Small intestine (tissue), 16 donors: ENCODE measurements at places on chromosomes 2 and 18.

DNA sequence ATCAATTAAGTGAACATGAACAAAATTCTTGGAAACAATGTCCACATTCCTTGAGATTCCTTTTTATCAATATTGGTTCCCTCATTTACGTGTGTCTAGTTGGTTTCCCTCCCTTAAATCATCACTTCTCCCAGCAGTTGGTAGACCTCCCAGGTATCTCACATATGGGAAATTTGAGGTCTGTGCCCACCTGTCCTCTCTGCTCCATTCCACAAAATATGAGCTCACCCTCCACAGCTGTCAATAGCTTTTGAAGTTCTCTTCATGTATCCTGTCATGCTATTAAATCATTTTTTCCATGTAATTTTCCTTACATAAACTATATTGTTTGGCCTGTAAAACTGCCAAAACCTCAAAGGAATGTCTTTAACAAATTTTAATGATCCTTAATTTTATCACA, 992.2 kb upstream of the ACVR2A start:
- DNase-seq, result no peak

- no peak for DNase-seq
Observed at GRCh38 chr2:149075853-149076252, 37.4 kb downstream of the LYPD6B start.

DNA sequence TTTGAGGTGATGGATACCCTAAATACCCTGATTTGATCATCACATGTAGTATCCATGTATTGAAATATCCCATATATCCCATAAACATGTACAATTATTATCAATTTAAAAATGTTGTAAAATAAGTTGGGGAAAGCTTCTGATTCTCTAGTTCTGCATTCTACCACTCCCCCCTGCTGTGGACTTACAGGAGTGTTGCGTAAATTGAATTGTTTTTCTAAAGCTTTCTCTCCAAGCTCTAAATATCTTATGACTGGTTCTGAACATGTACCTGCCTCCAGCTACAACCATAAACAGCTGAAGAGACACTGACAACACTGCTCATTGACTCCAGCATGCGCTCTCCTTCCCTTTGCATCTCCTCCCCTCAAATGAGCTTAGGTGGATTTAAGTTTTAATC, 145.2 kb downstream of the MGAT5 start:
- DNase-seq, result no peak

DNA sequence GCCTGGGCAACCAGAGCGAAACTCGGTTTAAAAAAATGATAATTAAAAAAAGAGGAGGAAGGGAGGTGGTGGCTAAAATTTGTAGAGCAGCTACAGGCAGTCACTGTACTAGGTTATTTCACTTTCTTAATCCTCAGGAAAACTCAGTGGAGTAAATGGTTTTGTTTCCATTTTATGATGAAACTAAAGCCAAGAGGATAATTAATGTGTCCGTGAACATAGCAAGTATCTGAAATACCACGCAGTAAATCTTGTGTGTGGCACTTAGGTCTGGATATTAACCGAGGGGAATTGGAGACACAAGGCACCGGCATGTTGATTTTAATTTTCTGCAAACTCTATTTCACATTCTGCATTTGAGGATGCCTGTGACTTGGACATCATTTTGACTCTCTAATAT, 14.5 kb downstream of the SH3BP4 start:
- DNase-seq, result no peak

- DNase-seq, result no peak
Observed at GRCh38 chr2:47179388-47179787, 24.3 kb upstream of the STPG4 start.

- no peak for DNase-seq
Observed at GRCh38 chr2:11938196-11938595, 191.8 kb downstream of the LPIN1 start.

- DNase-seq, result no peak
Observed at GRCh38 chr2:226683196-226683595, 116.4 kb downstream of the IRS1 start.

DNA sequence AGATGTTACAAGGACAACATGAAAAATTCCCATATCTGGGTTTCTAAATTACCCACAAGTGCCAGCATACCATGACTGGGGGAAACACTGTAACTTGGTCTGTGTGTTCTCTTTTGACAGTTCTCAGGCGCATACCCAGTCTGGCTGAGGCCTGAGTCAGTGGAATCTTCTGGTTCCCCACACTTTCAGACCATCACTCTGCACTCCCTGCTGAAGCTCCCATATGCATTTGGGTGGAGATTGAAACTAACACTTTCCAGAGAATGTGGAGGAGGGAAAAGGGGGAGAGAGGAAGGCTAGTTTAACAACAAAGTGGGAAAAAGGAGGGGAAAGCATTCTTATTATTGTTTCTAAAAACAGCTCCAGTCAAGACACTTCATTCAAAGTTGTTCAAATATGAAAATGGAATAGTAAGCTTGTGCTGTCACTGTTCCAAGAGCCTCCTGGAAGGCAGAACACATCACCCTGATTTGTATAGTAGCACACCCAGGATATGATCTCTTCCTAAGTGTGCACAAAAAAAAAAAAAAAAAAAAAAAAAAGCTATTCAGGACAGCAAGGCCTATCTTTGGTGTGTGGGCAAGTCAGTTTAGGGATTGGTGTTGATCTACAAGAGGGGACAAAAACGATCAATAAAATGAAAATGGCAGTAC, 48.1 kb upstream of the CTIF start:
- no peak for DNase-seq

DNA sequence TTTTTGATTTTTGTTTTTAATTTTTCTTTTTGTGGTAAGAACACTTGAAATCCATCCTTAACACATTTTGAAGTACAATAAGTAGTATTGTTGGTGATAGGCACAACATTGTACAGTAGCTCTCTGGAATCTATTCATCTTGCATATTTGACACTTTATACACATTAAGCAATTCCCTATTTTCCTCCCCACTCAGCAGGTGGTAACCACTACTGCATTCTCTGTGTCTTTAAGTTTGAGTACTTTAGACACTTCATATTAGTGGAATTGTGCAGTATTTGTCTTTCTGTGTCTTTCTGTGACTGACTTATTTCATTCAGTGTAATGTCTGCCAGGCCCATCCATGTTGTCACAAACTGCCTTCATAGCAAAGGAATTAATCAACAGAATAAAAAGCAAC, 471.7 kb upstream of the CDH20 start:
- DNase-seq, result no peak

DNA sequence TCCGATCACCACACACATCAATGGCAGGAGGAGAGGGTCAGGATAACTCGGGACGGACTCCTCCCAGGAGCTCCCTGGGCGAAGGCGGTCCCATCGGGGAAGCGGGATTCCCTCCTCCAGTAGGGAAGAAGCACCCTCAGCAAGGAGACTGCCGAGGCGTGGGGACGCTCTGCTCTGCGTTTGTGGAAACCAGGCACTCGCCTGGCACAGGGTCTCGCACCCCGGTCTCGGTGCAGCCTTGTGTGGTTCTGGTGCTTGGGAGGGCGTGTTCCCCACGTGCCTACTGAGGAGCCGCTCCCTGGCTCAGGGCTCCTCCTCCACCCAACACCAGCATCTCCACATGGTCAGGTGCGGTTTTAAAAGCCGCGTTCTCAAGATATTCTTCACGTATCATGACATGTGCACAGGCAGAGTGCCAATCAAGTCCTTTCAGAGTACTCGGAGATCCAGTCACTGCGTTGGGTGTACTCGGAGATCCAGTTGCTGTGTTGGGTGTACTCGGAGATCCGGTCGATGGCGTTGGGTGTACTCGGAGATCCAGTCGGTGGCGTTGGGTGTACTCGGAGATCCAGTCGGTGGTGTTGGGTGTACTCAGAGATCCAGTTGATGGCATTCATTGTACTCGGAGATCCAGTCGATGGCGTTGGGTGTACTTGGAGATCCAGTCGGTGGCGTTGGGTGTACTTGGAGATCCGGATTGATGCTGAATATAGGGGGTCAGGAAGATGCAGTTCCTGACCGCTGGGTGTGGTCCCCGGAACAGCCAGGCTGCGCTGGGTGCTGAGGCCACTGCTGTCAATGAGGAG, 117.5 kb downstream of the RTP5 start:
- no peak for DNase-seq

DNA sequence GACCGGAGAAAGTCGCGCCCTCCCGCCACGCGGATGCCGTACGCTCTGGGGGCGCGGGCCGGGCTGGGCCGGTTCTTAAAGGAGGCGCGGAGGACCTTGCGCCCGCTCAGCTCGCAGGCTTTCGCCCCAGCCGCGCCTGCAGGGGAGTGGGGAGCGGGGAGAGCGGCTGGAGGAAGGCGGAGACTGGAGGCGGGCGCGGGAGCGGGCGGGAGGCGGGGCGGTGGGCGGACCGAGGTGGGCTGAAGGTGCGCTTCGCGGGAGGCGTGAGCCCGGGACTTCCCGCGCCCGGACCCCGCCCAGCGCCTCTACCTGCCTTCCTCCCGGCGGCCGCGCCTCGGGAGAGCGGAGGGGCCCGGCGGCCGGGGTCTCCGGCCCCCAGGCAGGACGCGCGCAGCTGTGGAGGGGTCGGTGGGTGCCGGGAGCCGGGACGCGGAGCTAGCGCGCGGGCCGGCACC, at the start of gene ADRA2B:
Gene ADRA2B, minus strand, starts transcription at position 148 of the 455 bp plus-strand sequence. CDS start 422 bp downstream, outside the sequence.
- DNase-seq, result peak; percentile 80

GRCh38 chr2:2950403-2950952, 427.1 kb downstream of the EIPR1 start:
- DNase-seq, result no peak

DNA sequence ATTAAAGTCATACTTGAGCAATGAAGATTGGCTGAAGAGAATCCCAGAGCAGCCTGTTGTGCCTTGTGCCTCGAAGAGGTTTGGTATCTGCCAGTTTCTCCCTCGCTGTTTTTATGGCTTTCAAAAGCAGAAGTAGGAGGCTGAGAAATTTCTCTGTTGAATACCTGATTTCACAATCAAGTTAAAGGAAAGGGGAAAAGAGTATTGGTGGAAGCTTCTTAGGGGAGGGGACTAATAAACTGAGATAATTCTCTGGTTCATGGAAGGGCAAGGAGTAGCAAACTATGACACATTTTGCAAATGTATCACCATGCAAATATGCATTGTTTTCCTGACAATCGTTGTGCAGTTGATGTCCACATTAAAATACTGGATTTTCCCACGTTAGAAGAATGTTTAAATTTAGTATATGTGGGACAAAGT, at the start of gene IL1B:
Gene IL1B, minus strand, starts transcription at position 85 of the 423 bp plus-strand sequence. CDS start 550 bp downstream, outside the sequence.
- DNase-seq, result peak; percentile 68

GRCh38 chr2:25592766-25593292, 80.5 kb downstream of the DTNB start:
- no peak for DNase-seq

DNA sequence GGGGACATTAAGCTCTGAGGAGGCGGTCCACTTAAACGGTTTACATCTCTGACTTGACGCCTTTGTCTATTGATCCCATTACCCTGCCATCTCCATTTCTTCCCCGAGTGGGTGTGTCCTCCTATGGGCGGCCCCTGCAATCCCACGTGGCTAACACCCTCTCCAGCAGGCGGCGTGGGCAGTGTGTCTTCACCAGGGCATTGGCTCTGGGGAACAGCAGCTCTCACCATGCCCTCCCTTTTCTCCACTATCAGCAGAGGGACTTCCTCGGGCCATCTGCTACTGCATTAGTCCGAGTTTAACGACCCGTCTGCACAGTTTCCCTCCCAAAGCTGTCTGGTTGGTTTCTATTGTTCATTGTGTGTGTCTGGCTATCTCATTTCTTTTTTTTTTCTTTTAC, 511.9 kb upstream of the NRP2 start:
- DNase-seq, result no peak

- DNase-seq, result no peak
Observed at GRCh38 chr2:101442667-101443061, 32.2 kb downstream of the RFX8 start.

DNA sequence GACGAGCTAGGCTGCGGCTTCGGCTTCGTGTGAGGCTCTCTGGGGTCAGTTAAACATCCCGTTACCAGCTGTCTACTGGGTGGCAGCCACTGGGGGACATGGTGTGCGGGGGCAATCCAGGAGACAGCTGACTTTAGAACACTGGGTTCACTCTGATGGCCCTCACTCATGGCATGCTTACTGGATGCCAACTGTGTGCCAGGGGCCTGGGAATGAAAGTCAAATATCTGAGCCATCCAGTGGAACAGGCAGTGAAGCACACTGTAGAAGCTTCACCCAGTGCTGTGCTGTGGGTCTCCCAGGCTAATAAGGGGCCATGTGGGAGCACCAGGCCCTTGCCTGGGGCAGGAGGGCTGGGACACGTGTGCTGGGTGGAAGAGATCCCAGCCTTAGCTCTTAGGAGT, 48.3 kb downstream of the GLI2 start:
- DNase-seq, result no peak

GRCh38 chr2:202566286-202566685, 68.5 kb upstream of the FAM117B start:
- DNase-seq, result no peak

DNA sequence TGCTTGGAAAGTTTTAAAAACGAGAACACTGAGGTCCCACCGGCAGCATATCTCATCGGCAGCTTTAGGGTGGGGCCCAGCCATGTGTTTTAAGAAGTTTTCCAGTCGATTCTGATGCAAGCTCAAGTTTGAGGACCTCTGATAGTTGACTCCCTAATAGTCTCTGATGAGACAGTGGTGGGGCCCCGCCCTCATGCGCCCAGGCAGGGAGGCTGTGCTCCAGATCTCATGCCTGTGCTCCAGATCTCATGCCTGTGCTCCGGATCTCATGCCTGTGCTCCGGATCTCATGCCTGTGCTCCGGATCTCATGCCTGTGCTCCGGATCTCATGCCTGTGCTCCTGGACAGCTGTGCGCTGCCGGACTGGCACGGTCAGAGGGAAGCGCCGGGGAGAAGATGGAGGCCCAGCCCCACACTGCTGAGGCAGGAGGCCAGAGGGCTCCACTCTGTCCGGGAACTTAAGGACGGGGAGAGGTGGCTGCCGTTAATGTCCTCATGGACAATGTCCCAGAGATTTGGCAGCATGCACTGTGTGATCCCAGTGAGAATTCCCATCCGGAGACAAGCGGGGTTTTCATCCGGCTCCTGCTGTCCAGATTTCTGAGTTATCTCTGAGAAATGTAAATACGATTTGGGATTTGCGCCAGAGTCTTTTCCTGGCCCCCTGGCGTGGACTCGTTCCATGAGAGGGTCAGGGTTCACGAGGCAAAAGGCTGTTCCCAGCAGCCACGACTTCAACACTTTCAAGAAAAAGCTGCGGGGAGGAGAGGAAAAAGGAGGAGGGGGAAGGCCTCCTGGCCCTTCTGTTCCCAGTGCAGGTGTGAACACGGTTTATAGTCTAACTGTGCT, 9.4 kb upstream of the COLEC11 start:
- DNase-seq, result peak; percentile 50
